NCI-H2081 (cell line): ENCODE measurements at places on chromosomes 2 and 18.

DNA sequence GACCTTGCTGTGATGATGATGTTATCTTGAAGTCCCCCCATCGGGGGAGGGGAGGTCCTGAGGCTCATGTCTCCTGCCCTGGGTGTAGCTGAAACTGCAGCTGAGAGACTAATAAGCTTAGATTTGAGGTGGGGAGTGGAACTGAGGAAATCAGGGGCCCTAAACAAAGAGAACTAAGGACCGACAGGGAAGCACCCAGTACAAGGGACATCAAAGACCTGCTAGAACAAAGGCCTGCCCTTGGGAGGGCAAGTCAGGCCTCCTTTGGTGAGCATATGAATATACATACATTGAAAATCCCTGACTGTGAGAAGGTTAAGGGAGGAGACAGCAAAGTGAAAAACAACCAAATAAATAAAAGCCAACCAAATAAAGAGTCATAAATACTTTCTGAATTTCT lies 1132.5 kb upstream of the CELF4 start:
- DNase-seq, result no peak

DNA sequence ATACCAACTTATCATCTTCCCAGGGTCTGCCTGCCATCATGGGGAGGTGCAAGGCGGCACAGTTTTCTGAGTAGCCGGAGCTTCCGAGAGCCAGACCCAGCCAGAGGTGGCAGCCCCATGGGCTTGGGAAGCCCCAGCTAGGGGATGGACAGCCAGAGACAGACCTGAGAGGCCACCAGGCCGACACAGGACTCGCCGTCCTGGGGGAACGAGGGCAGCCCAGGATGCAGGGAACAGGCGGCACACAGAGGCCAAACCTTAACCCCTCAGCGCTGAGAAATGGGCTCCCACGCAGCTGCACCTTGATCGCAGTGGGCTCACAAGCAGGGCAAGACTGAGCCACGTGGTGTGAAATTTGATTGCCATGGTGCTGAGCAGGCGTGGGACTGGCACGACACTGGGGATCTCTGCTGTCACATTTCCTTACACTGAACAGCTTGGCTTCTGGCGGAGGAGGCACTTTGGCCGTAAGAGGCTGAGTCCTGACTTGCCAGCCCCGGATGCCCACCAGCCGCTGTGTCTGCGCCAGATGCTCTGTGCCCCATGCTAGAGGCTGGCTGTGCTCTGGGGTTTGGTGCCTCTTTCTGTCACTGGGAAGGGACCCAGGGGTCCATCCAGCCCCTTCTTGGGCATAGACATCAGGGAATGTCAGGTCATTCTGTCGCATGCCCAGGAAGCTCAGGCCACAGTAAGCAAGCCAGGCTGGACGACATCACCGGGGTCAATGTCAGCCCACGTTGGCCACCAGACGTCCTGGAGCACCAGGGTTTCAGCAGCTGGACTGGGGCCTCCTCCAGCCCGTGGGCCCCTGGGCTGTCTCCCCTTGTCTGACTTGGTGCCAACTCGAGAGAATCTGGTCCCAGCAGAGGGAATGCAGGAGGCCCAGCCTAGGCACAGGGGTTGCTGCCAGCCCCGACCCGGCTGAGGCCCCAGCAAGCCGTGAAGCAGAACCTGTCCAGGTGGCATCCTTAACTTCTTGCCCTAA lies 312.1 kb upstream of the MYT1L start:
- DNase-seq, result no peak

DNA sequence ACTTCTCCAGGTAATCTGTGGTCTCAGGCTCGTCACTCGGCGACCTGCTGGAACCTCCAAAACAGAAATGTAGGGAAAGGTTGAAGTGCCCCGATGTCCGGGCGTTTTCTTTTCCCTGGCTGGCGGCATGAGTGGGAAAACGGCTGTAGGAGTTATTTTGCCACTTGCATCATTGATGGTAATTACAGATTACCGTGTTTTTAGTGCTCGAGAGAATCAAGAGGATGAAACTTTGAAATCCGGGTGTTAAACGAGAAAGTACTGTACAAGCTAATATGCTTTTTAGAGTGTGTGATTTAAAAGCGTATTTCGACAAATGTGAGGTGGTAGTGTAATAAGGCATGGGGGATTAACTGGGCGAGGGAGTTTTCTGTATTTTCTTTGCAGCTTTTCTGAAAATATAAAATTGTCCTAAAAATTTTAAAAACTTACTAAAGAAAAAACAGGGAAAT lies 819 bp downstream of the GRHL1 start:
- no peak for DNase-seq

DNA sequence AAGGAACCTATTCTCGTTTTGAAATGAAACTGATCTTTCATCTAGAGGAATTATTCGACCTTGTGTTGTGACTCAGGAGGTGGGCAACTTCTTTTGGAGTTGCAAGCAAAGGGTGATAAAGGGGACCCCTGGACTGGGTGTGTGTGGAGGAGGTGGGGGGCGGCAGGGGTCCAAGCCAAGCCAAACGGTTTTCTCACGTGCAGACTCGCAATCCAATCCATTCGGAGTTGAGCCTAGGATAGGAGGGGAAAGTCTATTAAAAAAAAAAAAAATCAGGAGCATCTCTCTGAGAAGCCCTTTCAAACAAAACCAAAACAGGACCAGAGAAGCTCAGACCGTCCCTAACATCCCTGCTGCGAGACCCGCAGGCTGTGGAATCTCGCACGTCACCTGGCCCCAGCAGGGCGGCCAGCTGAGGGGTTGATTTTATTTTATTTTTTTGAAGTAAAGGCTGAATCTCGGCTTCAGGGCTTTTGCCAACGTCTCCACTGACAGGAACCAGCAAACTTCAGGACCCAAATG lies 3.7 kb upstream of the ZEB2 start:
- DNase-seq, result no peak

DNA sequence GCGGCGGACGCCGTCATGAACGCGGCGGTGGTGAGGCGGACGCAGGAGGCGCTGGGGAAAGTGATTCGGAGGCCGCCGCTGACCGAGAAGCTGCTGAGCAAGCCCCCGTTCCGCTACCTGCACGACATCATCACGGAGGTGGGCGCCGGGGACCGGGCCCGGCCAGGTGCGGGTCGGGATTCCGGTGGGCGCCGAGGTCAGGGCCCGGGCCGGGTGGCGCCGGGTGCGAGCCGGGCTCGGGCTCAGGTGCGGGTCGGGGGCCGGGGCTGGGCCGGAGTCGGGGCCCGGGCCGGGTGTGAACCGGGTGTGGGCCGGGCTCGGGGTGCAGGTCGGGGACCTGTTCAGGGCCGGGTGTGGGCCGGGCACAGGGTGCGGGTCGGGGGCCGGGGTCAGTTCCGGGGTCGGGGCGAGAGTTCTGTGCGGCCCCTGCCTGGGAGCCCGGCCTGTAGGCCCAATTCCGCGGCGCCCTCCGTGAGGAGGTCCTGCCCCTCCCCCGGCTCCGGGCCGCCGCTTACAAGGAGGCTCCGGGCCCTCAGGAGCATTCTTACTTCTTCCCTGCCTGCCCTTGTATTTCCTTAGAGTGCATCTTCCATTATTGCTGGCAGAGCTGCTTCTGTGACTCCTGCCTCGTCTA lies 447 bp downstream of the TRAF3IP1 start:
- DNase-seq, result no peak

- DNase-seq, result no peak
Observed at GRCh38 chr2:225117051-225117716, 74.9 kb upstream of the DOCK10 start.

GRCh38 chr2:86758405-86758804 lies 32.3 kb downstream of the CD8A start:
- DNase-seq, result no peak

DNA sequence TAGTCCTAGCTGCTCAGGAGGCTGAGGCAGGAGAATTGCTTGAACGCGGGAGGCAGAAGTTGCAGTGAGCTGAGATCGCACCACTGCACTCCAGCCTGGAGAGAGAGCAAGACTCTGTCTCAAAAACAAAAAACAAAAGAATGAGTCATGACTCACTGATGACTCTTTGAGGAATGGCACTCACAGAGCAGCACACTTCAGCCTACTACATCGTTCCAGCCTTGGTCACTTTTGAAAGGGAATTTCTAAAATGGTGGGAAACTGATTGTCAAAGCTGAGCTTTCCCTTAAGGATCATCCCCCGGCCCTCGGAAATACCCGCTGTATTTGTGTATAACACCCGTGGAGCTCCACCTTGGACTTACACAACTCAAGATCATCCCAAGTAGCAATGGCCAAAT lies 217.3 kb upstream of the HS6ST1 start:
- DNase-seq, result no peak

GRCh38 chr2:64317707-64318475 lies 136.1 kb upstream of the LGALSL start:
- DNase-seq, result no peak

DNA sequence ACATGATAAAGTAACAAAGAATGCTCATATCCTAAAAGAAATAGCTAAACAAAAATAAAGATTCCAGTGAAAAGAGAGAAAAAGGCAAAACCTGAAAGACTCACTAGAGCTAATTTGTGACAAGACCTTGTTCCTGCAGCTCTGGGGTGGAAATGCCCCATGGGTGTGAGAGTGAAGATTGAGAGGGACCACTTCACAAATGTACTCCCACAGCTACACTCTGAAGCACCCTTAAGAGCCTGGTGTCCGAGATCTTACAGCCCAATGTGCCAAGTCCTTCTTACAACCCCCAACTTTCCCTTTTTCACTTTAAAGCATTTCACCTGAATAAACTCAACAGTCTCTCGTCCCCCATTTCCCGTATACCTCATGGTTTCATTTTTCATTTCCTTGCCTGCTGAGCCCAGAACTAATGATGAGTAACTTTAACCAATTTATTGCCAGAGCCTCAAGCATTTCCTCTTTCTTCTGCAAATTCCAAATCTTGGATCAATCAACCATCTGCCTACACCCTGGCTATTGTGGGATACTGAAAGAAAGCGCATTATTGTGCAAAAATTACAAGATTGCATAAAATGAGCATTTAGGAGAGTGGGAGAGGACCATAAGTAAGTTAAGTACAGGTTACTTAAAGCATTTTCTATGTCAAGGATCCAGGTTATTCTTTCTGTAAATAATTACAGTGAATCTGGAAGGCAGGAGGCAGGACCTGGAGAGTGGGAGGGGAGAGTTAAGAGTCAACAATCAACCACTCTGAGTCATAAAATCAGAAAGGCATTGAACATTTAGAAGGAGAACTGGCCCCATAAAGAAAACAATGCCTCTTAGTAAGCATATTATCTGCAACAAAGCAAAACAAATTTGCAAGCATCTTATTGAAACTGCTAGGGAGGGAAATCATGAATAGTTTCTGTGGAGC lies 804.4 kb upstream of the CELF4 start:
- DNase-seq, result peak; percentile 1

- DNase-seq, result no peak
Observed at GRCh38 chr2:197571627-197572271, 55.9 kb downstream of the MOB4 start.

DNA sequence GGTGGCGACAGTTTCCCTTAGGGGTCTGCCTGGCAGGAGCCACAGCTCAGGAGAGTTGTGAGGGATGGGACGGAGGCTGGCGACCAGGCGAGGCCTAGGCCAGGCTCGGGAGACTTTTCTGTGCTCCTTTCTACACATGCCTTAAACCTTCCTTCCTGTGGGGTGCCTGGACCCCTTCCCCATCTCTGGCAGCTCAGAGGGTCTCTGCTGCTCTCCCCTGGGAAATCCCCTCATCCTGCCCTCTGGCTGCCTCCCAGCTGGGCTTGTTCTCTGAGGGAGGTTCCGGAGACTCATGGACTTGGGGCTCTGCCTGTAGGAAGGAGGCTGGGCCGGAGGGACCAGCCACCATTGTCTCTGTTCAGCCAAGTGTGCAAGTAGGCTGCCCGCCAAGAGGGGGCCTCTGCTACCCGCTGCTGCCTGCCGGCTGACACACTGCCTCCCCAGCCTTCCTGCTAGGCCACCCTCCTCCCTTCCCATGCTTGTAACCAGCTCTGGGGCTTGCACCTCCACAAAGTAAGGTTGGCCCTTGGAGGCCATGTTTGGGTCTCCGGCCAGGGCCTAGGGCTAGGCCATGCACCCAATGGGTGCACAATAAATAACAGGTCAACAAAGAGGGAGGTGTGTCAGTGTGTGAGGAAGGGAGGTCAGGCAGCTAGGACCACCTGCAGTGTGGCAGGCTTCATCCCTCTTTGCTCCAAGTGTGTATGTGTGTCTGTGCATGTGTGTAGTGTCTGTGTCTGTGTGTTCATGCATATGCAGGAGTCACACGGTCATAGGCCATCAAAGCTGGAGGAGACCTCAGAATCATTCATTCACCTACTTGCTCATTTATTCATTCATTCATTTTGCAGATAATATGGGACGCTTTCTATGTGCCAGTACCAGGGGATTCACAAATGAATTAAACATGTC lies 28.8 kb downstream of the PSD4 start:
- DNase-seq, result no peak

- DNase-seq, result no peak
Observed at GRCh38 chr2:182814380-182814779, 52.1 kb downstream of the FRZB start.

- DNase-seq, result no peak
Observed at GRCh38 chr2:56177420-56178220, 6.2 kb upstream of the CCDC85A start.

DNA sequence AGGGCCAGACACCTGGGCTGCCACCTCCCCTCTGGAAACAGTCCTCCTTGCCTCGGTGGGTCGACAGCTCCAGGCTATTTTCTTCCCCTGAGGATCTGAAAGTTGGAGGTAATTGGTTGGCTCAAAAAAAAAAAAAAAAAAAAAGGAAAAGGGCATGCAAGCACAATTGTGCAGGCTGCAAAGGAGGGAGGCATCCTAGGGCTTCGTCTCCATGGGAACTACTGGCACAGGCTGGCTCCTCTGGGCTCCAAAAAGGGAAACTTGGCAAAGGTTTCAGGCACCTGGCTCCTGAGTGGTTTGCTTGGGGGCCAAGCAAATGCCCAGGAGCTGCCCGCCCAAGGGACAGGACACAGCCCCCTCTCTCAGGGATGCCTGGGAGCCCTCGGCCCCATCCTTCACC lies 1.1 kb upstream of the KCNIP3 start:
- peak; percentile 94 for DNase-seq

GRCh38 chr2:191030521-191031154 lies 16.7 kb upstream of the STAT1 start:
- DNase-seq, result peak; percentile 69

- peak; percentile 33 for DNase-seq
Observed at GRCh38 chr18:1018181-1018681, 113.6 kb downstream of the ADCYAP1 start.

- DNase-seq, result no peak
Observed at GRCh38 chr2:109353806-109354745, 225.1 kb downstream of the SH3RF3 start.

GRCh38 chr2:172448544-172449267 lies 21.3 kb downstream of the ITGA6 start:
- no peak for DNase-seq
